ENCODE measurements at places on chromosomes 11 and 22.

- DNase-seq = no peak
Observed at GRCh38 chr11:131928992-131929391, 558.6 kb downstream of the NTM start.

DNA sequence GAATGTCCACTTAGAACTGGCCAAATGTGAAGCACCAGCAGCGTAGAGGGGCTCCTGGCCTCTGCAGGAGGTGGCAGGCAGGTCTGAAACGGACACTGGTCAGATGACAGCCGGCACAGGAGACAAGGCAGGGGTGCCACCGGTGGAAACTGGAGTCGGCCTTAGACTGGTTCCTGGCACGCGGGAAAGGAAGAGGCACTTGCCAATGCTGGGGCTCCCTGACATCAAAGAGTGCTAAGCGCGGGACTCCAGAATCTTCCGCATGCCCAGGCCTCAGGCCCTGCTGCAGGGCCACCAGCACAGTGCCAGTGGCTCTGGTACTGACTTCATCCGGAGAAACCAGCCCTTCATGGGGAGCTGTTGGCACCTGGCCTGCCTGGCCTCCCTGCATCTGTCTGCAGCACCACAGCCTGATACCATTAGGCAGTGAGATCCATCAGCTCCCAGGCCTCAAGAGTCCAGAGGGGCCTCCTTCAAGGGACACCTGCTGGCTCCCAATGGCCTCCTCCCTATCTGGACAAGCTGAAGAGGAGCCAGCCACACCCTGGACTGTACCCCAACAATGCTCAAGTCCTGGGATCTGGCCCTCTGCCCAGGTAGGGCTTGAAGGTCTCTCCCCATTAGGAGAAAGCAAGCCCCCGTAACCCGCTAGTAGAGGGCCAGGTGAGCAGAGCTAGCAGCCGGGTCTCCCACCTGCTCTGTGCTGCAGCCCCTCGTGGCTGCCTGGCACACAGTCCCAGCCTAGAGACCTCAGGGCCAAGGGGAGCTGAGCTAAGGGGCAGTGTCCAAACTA lies 29.7 kb upstream of the GNB1L start:
- no peak for DNase-seq

GRCh38 chr11:86748296-86748695 lies 52.0 kb upstream of the PRSS23 start:
- DNase-seq = no peak

DNA sequence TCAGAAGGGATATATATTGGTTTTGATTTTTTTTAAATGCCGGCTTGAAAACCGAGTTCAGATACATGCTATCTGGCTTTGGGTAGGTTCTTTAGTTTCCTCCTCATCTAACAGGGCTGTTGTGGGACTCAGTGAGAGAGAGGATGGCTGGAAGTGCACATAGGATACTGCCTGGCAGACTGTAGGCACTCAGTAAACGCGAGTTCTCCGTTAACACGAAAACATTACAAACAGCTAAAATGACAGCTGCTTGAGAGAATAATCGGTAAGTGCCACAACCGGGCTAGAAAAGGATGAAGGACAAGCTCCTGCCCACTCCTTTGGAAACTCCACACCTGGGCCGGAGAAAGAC lies 369 bp downstream of the XRRA1 start:
- DNase-seq = no peak

GRCh38 chr11:131242476-131243000 lies 127.9 kb upstream of the NTM start:
- no peak for DNase-seq
